ENCODE measurements at places on chromosomes 16 and 17.

GRCh38 chr16:81646561-81646960, 132.5 kb upstream of the PLCG2 start:
- no peak for DNase-seq

DNA sequence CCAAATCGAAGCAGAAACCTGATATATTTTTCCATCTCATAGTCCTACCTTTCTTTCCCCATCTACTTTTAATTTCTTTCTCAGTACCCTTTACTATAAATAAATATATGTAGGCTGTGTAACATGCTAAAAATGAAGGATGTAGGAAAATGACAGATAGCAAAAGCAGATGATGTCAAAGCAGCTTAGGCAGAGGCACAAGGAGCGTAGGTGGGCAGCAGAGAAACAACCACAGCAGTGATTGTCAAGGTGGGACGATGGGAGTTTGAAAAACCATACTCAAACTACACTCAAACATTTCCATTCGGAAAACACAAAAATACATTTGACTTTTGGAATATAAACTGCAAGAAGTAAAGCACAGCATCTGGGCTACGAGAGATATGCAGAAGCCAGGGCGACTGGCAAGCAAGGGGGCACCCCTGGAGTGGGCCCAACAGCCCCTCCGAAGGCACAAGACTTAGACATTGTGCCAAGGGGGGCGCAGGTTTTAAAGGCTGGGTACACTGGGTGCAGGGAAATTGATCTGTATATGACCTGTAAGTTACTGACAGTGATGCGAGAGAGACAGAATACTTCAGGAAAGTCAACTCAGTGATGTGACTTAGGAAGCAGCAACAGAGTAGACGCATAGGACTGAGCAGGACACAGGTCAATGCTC, 31.1 kb downstream of the SNN start:
- DNase-seq, result no peak

DNA sequence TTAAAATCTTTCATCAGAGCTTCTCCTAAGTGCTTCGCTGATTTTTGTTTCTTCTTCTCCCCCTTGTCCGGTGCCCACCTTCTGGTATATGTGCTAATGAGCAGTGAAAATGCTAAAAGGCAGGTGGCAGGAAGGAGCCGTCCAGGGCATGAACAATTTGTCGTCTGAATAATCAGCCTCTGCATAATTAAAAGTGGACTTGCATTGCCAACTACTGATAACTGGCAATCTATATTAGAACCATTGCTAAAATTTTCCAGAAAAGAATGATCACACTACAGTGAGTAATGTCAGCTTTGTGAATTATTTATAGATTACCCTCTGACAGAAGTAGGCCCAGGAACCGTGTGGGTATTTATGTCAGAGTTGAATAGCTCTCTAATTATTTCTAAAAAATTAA, 28.1 kb downstream of the SERPINF1 start:
- DNase-seq, result no peak

GRCh38 chr16:53960954-53961616, 257.1 kb downstream of the FTO start:
- DNase-seq, result no peak

GRCh38 chr16:25264597-25264996, 7.0 kb upstream of the ZKSCAN2 start:
- no peak for DNase-seq

- DNase-seq, result no peak
These were observed 73.6 kb downstream of the SOCS1 start for GRCh38 chr16:11182411-11182810.

- DNase-seq, result no peak
These were observed 364.4 kb downstream of the SEC14L1 start for GRCh38 chr17:77505181-77505639.

Data from COR-L47 (cell line).